Suppressor macrophage treated with lipopolysaccharide for 1 hour (primary cell): ENCODE measurements at places on chromosomes 6 and 20.

- peak; percentile 11 for DNase-seq
Measured at GRCh38 chr6:141264101-141264500, 868.6 kb upstream of the GJE1 start.

DNA sequence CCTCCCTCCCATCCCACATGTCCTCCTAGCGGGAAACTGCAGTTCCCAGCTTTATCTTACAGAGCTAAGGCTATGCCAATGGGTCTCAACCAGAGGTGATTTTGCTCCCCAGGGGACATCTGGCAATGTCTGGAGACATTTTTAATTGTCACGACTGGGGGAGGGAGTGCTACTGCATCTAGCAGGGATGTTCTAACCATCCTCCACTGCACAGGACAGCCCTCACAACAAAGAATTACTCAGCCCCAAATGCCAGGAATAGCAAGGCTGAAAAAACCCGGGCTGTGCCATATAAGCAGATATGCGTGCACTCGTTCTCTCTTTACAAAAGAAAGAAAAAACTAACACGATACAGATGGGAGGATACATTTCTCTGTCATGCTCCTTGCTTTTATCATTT, 8.5 kb downstream of the MRPS18A start:
- no peak for DNase-seq

DNA sequence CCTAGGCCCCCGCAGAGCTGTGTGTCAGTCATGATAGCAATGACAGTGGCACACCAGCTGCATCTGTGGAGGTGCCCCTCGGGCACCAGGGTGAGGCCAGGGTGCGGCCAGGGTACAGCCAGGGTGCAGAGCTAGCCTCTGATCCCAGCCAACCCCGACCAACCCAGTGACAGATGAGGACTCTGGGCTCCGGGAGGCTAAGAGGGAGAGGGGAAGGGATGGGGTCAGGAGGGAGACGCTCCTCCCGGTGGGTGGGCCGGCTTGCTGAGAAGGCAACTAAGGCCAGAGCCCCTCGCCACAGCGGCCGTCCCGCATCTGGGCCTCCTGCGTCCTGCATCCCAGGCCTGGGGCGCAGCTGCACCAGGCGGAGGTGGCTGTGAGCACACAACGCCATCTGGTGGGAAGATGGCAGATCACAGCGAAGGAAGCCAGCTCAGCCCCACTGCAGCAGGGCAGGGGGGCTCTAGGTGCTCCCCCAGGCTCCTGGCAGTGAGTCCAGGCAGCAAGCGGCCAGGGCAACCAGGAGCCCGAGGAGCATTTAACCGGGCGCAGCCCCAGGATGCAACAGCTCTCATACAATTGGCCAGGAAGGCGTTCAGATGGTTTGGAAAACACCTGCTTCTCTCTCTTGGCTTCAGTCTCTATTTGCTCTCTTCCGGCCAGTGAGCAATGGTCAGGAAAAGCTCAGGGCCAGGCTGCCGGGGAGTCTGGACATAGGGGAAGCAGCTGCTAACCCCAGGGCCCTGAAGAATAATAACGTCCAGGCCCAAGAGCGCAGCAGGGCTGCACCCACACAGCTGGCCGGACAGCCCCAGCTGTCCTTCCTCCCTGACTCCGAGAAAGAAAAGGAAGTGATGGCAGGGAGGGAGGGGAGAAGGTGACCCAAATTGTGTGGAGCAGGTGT, 169.4 kb downstream of the TAF4 start:
- peak; percentile 18 for DNase-seq

DNA sequence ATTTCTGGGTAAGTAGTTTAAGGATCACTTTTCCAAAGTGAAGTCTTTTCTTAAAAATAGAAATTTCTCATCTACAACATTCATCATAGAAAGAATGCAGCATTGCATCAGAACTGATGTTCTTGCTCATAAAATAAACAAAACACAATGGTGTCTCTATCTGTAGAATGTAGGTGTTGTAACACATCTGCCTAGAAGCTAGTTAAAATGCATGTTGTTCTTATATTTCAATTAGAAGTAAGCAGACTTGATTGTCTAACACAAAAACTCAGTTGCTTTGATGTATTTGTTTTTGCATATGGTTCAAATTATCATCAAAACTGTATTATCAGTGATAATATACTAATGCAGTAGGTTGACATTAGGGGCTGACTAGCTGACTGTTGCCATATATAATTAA, 654.7 kb upstream of the FLRT3 start:
- no peak for DNase-seq

- DNase-seq, result no peak
Measured at GRCh38 chr6:133788556-133788955, 100.4 kb upstream of the TCF21 start.

GRCh38 chr6:3610921-3611320, 140.6 kb downstream of the PXDC1 start:
- DNase-seq, result no peak

DNA sequence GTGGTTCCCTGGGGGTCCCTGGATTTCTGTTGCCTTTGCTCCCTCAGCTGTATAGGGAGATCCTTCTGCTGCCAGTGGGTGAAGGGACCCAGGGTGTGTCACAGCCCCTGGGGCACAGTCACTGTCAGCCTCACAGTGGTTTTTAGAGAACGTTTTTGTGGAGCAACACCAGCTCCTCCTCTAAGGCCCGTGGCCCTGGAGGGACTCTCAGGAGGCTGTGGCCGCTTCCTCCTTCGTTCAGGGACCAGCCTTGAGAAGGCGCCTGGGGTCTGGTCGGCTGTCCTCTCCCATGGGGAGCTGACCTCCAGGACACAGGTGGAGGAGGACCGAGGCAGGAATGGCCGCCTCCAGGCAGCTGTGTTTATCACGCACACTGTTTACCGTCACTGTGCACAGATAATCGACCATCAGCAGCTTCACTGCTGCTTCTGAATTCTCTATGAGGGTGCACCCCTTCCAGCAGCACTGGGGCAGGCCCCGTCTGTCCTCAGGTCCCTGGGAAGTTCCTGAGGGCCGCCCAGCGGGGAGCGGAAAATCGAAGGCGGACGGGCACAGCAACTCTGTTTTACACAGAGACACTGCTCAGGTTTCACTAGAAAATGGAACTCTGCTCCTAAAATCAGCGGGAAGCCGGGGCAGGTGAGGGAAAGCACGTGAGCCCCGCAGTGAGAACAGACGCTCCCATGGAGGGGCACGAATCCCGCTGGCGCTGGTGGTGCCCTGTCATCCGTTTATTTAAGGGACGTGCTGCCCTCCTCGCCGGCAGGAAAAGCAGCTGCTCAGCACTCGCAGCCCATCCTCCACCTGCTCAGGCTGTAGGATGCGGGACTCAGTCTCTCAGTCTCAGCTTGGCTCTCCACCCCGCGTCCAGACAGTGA, 10.4 kb upstream of the FRMD1 start:
- DNase-seq, result no peak

DNA sequence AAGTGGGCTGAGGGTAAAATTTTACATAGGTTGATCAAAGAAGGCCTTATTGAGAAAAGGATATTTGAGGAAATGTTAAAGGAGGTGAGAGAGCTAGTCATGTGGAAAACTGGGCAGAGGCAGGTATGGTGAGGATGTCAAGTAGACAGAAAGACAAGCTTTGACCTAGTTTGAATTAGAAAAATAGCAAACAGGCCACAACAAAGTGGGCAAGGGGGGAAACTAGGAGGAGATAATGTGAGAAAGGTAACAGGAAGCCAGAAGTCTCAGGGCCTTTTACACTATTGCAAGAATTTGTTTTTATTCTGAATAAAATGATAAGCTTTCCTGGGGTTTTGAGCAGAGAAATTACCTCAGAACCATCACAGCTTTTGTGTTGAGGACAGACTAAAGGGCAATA, 115.7 kb downstream of the RWDD2A start:
- no peak for DNase-seq

- no peak for DNase-seq
Measured at GRCh38 chr6:112148103-112148502, 60.7 kb downstream of the FAM229B start.
